ENCODE measurements at places on chromosomes 6 and 20. TPM values are rescaled to one million over a fixed set of nuclear protein-coding genes. Genes with fewer than 3 reads are reported as not detected.

The TPD52L1 gene
- total RNA-seq = 2.0 TPM

The FOXA2 gene
- total RNA-seq = not detected

The MYT1 gene
- not detected for total RNA-seq

The CCHCR1 gene
- 58.0 TPM for total RNA-seq

The CALHM4 gene
- not detected for total RNA-seq

The FAM135A gene
- total RNA-seq = 13.1 TPM

The DEFB124 gene
- total RNA-seq = not detected

The LST1 gene
- not detected for total RNA-seq

The SAMD3 gene
- total RNA-seq = not detected

The RAET1L gene
- total RNA-seq = not detected
